ENCODE measurements at places on chromosomes 11 and 22.
A peak's percentile ranks its signal among the peaks of the same experiment; 100 is the strongest.

- peak; percentile 48 for DNase-seq
Measured at GRCh38 chr22:37492428-37493344, 6.5 kb upstream of the MFNG start.

- DNase-seq: no peak
Measured at GRCh38 chr11:117610901-117611300, 186.1 kb downstream of the DSCAML1 start.

- DNase-seq: peak; percentile 17
Measured at GRCh38 chr11:65919573-65920371, 546 bp downstream of the DRAP1 start.

DNA sequence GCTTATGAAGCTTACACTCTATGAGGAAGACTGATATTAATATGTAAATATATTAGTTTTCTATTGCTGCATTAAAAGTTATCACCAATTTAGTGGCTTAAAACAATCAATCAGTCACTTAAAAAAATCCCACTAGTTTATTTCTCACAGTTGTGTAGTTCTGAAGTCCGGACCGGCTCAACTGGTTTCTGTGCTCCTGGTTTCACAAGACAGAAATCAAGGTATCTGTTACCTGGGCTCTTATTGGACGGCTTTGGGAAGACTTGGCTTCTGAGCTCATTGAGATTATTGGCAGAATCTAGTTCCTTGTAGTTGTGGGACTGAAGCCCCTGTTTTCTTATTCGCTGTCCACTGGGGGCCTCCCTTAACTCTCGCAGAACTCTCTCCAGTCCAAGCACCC, 343.0 kb downstream of the RAB38 start:
- DNase-seq: no peak

GRCh38 chr22:43541462-43542407, 129.9 kb downstream of the MPPED1 start:
- no peak for DNase-seq

GRCh38 chr11:60378354-60378753, at the start of gene MS4A7:
Gene MS4A7, plus strand, starts transcription at chr11:60378532. Its CDS starts 4,610 bp downstream, at chr11:60383142.
- DNase-seq: no peak

DNA sequence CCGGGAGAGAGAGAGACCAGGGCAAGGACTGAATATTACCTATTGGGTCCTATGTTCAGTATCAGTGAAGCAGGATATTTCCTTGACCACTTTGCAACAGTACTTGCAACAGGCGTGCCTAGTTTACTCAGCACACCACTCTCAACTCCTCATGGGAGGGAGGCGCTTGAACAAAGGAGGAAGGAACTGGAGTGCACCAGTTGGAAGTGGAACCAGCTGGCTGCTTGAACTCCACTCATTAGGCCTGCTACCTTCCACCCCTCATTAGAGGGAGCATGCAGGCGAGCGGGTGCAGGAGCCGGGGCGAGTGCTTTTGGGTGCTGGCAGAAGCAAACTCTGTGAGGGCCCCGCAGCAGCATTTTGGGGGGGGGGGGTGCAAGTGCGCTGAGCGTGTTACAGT, 1369.6 kb upstream of the RAG2 start:
- no peak for DNase-seq

DNA sequence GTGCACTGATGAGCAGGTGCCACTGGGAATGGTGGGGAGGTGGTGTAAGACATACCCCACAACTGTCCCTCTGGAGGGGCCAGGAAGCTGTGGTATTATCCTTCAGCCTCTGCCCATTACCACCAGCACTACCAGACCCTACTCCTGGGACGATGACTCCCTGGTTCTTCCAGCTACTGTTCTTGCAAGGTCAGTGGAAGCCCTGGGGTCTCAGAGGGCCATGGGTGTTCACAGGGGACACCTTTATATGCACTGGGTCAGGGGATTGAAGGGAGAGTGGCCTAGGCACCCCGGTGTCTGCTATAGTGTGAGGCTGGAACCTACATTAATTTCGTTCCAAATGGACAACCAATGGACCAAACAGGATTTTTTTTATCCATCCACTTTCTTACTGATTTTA, 102.1 kb downstream of the RPS6KA4 start:
- no peak for DNase-seq

DNA sequence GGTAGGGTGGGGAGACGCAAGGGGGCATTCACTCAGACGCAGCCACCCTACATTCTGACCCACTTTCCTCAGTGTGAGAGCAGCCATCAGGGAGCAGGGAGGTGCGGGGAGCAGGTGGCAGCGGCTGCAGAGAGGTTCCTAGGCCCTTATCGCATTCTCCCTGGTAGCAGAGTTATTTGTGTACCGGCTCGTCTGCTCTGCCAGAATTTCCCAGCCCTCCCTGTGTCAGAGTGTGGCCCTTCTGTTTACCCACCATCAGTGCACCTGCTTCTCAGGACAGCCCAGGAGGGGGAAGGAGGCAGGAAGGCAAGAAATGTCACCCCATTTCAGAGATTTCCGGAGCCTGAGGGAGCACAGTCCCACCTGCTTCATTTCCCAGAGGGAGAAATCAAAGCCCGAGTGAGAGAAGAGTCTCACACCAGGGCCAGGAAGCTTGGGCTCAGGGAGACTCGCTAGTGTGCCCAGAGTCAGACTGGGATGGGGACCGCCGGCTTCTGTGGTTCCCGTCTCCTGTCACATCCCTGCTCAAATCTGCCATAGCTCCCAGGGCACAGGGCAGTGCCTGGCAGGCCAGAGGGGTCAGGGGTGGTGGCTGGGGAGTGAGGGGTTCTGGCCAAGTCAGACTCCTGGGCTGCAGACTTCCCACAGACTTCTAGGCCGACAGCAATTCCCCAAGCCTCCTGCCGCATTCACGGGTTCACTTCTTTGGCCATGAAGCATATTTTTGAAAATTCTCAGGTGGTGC, 49.7 kb downstream of the ARRB1 start:
- DNase-seq: no peak

Data from fibroblast of lung (primary cell).